Activated CD4-positive, alpha-beta memory T cell treated with anti-CD3 and anti-CD28 coated beads for 36 hours (primary cell): ENCODE measurements at places on chromosomes 11 and 22. TPM values are rescaled to one million over a fixed set of nuclear protein-coding genes. Genes with fewer than 3 reads are reported as not detected.

CCDC34 gene
- total RNA-seq = 22.8 TPM

CALCB gene
- total RNA-seq = 2.9 TPM

GTSE1 gene
- total RNA-seq = 39.9 TPM

PKP3 gene
- total RNA-seq = not detected

COPB1 gene
- total RNA-seq = 107 TPM

MEI1 gene
- 52.3 TPM for total RNA-seq
